Large intestine (tissue), 12 donors: ENCODE measurements at places on chromosomes 11 and 22. TPM values are rescaled to one million over a fixed set of nuclear protein-coding genes. Genes with fewer than 3 reads are reported as not detected.

GRCh38 chr11:122097419-122098001 lies 18.5 kb downstream of the BLID start:
- no peak for DNase-seq
- peaks cover 29% of the 10 kb centered on the region for H3K27me3 ChIP-seq
- H3K27ac ChIP-seq: peak overlapping the region; percentile 30
- H3K4me1 ChIP-seq: no peaks in the 10 kb centered on the region
- H3K36me3 ChIP-seq: no peaks in the 10 kb centered on the region

- H3K27ac ChIP-seq: no peak overlapping the region
- no peak overlapping the region for H3K4me3 ChIP-seq
- H3K36me3 ChIP-seq: no peaks in the 10 kb centered on the region
- peaks cover 56% of the 10 kb centered on the region for H3K27me3 ChIP-seq
- H3K4me1 ChIP-seq: no peaks in the 10 kb centered on the region
These were observed 3.2 kb downstream of the NELL1 start for GRCh38 chr11:20672575-20672974.

GRCh38 chr22:36644333-36644757 lies 59.2 kb downstream of the CACNG2 start:
- H3K27ac ChIP-seq: no peak overlapping the region
- DNase-seq: peak; percentile 32
- H3K36me3 ChIP-seq: no peaks in the 10 kb centered on the region
- no peak overlapping the region for H3K4me3 ChIP-seq
- H3K27me3 ChIP-seq: no peaks in the 10 kb centered on the region

Gene IFITM10
- polyA plus RNA-seq: 0.67 TPM

DNA sequence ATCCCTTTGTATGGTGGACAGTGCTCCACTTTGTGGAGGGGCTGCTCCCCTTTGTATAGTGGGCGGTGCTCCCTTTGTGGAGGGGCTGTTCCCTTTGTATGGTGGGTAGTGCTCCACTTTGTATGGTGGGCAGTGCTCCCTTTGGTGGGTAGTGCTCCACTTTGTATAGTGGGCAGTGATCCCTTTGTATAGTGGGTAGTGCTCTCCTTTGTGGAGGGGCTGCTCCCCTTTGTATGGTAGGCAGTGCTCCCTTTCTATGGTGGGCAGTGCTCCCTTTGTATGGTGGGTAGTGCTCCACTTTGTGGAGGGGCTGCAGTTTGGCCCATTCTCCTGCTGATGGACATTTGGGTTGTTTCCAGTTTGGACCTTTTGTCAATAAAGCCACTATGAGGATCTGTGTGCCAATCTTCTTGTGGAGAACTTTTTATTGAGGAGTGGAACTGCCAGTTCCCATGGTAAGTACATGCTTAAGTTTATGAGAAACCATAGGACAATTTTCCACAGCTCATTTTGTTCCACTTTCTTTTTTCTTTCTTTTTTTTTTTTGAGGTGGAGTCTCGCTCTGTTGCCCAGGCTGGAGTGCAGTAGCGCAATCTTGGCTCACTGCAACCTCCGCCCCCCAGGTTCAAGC lies 4.6 kb upstream of the TALDO1 start:
- no peaks in the 10 kb centered on the region for H3K36me3 ChIP-seq
- H3K4me3 ChIP-seq: no peak overlapping the region
- no peak for DNase-seq
- no peak overlapping the region for H3K27ac ChIP-seq

DNA sequence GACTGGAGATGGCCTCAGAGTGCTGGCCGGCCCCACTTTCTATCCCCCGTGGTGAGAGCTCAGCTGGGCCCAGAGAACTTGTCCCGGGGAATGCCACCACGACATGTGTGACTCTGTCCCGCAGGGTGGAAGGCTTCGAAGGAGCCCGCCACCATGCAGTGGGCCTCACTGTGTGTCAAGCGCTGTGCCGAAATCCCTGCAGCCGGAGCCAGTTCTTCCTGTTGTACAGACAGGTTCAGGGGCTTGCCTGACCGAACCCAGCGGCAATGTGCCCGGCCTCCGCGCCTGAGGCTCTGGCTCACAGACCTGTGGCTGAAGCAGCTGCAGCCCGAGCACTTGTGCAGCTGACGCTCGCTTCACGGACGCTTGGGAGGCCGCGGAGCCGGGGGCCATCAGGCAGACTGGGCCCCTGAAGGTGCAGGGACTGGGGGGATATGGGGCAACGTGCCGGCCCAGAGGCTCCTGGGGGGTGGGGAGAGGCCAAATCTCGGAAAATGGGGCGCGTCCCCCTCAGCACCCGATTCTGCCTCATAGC lies 650 bp downstream of the PPM1F start:
- no peaks in the 10 kb centered on the region for H3K27me3 ChIP-seq
- peak; percentile 23 for DNase-seq
- H3K27ac ChIP-seq: no peak overlapping the region
- H3K4me3 ChIP-seq: peak overlapping the region; percentile 72

Gene GLB1L3
- 0.04 TPM for polyA plus RNA-seq

DNA sequence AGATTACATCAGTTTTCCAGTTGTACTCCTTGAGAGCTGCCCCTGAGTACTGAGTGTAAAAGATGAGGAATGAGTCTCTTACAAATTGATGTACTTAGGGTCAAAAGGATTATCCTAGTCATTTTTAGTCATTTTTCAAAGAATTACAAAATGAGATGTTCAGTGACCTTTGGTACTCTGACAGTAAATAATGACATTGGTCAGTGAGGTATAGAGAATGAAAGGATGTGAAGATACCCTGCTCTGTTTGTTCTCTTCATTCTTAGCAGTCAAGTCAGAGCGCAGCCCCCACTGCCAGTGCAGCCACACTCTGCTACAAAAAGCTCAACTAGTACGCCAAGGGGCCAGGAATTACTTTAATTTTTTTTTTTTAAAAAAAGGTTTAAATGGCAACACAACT lies 4.1 kb upstream of the ESAM start:
- peaks cover 19% of the 10 kb centered on the region for H3K36me3 ChIP-seq
- no peak for DNase-seq
- H3K27me3 ChIP-seq: peaks cover 18% of the 10 kb centered on the region
- peaks cover 7% of the 10 kb centered on the region for H3K4me1 ChIP-seq
- H3K4me3 ChIP-seq: no peak overlapping the region
